Left colon (tissue), 2 donors: ENCODE measurements at places on chromosomes 13 and 19.

DNA sequence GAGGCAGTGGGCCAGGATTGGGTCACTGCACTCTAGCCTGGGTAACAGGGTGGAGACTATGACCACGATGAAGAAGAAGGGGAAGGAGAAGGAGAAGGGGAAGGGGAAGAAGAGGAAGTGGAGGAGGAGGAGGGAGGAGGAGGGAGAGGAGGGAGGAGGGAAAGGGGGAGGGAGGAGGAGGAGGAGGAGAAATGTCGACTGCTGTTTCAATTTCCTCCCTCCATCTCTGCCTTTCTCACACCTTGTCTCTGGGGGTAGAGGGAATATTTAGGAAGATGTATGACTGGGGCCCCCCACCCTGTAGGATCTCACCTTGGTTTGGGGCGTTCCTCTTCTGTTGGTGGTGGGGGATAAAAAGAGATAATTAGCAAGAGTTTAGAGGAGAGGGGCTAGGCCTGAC is 3.8 kb downstream of the TNNT1 start:
- DNase-seq: no peak

- no peak for DNase-seq
Measured at GRCh38 chr19:58498316-58499020, 13.3 kb downstream of the SLC27A5 start.

DNA sequence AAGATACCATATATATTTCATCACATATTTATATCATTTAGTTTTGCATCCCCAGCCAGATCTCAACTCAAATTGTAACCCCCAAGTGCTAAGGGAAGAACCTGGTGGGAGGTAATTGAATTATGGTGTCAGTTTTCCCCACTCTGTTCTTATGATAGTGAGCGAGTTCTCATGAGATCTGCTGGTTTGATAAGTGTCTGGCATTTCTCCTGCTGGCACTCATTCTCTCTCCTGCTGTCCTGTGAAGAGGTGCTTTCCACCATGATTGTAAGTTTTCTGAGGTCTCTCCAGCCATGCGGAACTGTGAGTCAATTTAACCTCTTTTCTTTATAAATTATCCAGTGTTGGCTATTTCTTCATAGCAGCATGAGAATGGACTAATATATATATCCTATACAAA is 462.5 kb upstream of the SLITRK5 start:
- DNase-seq: no peak

GRCh38 chr13:40342901-40343300 is 323.5 kb downstream of the FOXO1 start:
- DNase-seq: no peak

DNA sequence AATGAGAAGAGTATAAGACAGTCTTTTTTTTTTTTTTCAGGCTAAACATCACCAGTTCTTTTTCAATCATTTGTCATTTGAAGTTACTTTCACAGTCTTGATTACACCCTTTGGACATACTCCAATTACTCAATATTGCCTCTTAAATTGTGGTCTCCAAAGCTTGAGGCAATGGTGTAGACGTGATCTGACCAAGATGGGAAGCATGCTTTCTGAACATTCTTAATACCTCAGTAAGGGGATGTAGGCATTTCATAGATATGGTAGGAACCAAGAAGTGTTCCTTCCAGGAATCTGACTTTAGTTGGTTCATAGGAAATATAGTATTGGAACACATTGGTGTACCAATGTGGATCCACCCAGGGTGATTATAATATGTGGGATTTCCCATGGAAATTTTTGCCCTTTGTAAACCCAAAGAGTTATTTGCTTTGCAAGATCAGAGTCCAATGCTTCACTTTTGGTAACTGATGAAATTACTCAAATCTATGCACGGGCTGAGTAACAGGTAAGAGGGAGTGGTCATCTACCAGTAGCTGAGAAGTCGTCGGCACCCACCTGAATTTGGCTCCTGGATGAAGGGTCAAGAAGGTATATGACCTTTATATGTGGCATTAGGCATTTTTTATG is 62.2 kb downstream of the ERCC5 start:
- no peak for DNase-seq

DNA sequence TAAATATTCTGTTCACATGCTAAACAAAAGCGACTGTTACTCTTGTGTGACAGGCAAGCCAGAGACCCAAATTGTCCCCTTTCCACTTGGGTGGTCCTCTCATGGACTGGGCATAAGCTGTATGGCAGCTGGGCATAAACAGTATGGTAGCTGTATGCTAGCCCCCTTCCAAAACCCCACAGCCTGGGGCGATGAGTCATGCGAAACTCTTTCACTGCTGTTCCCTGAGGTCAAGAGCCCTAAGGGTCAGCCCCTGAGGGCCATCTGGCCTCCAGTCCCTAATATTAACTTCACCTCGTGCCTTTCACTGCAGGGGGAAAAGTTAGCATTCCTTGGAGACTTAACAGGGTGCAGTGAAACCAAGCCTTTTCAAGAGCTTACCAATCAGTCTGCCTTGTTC is 45.6 kb upstream of the ZNF562 start:
- DNase-seq: no peak

- DNase-seq: no peak
Measured at GRCh38 chr13:104614361-104615145, 1548.3 kb upstream of the SLC10A2 start.

- DNase-seq: no peak
Measured at GRCh38 chr13:99311137-99311536, 3.9 kb upstream of the GPR183 start.

DNA sequence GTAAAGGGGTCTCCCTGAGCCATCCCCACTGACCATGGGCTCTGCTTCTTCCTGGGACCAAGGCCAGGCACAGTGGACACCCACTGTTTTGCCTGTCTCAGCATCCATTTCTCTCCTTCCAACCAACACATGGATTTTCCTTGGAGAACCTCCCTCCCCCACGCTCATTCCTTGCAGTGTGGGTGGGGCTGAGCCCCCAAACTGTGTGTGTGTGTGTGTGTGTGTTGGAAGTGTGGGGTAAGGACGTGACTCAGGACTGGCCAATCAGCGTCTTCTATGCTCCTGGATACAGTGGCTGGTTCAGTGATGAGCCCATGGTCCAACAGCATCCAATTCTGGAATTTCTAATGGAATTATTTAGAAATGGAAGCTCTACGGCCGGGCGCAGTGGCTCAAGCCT is 18.7 kb downstream of the CEBPA start:
- DNase-seq: no peak

DNA sequence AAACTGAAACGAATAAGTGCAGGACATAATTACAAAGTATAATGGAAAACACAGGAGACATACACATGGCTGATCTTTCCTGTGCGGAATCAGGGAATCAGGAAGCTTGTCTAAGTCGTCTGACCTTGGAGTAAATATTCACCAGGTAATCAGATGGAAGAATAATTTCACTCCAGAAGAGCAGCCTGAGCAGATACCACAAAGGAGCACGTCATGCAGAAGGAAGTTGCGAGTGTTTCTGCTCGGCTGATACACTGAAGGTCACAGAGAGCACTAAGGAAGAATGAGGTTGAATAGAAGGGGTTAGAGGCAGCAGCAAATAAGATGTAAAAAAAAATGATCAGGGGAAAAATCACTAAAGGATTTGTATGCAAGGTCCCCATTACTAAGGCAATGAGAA is 122.3 kb upstream of the GPC6 start:
- DNase-seq: no peak

DNA sequence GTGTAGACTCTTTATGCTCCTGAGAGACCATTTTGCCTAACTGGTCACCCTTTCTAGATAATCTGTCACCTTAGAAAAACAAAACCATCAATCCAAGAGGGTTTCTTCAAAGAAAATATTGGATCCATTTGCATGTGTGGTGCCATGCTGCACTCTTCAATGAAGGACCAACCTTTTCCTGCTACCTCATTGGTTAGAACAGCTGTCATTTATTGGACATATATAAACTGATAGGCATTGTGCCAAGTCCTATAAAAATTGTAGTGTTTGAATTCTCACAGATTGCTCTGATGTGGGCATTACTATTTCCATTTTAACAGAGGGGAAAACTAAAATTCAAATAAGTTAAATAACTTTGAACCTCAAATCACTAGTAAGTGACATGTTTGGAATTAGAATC is 333.2 kb downstream of the MYO16 start:
- no peak for DNase-seq

DNA sequence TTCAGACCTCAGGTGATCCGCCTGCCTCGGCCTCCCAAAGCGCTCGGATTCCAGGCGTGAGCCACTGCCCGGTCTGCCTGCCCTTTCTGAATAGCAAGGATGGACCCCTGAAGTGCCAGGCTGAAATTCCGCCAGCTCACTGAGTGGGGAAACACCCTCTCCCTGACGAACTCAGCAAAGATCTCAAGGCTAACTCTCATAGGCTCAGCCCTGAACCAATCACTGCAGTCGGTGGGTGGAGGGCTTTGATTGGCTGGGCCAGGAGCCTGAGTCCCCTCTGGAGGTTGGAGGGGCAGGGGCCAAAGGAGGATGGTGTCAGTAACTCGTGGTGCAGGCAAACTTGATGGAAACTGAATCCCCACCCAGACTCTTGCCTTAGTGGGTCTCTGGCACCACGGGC is 11.2 kb upstream of the COMP start:
- no peak for DNase-seq
